ENCODE measurements at places on chromosomes 4 and X. TPM values are rescaled to one million over a fixed set of nuclear protein-coding genes. Genes with fewer than 3 reads are reported as not detected.

Gene ADH6
- 27.3 TPM for polyA plus RNA-seq

Gene NAP1L3
- polyA plus RNA-seq: 14.7 TPM

DNA sequence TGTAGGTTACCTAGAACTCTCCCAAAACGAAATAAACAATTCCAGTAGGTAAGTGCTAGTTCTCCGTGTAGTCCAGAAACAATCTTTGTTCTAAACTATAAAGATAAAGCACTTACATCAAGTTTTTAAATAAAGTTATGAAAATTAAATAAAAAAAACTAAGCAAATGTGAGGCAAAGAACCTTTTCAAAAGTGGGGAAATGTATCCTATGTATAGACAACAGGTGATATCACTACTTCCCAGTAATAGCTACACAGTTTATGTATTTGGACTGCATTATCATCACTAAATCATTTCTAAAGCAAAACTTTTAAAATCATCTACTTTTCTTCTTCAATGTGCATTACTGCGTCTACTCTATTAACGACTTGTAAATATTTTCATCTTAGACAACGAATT is 2.0 kb downstream of the YTHDC1 start:
- no peak for DNase-seq

- no peak for DNase-seq
Measured at GRCh38 chr4:31069151-31069550, 349.0 kb downstream of the PCDH7 start.

- DNase-seq: no peak
Measured at GRCh38 chr4:32133734-32134133, 1413.6 kb downstream of the PCDH7 start.

DNA sequence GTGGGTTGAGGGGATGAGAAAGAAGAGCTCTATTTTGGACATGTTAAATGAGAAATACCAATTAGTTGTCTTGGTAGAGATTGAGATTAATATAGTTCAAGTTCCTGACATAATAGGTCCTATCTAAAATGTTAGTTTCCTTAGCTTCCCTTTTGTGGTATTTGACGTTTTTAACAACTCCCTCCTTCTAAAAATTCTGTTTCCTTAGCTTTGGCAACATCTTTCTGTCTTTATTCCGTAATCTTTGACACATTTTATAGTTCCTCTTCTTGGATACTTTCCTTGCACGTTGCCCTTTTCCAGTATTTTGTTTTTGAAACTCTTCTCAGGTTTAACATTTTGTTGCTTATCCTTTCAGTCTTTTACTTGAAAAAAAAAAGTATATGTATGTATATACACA is 36.9 kb downstream of the LAMTOR3 start:
- no peak for DNase-seq

Gene TLR3
- 14.4 TPM for polyA plus RNA-seq

Gene NUP62CL
- 17.9 TPM for polyA plus RNA-seq

Gene SLC7A11
- 1.8 TPM for polyA plus RNA-seq

Gene GLUD2
- 6.1 TPM for polyA plus RNA-seq

DNA sequence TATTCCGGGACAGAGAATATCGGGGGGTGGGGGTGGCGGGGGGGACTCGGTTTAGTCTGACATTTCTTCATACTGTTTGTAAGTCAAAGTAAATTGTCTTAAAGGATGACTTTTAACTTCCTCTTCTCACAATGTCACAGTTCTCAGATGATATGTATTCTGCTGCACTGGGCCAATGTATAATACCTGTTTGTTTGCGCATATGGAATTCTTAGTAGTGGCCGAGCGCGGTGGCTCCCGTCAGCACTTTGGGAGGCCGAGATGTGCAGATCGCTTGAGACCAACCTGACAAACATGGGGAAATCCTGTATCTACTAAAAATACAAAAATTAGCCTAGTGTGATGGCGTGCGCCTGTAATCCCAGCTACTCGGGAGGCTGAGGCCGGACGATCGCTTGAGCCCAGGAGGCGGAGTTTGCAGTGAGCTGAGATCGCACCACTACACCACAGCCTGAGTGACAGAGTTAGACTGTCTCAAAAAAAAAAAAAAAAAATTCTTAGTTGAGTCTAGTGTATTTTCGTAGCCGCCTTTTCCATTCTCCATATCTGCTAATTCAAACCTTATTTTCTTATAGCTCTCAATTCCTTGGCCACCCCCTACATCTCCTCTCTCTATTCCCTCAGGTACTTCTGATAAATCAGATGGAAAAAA is 851 bp downstream of the POLR2B start:
- no peak for DNase-seq

DNA sequence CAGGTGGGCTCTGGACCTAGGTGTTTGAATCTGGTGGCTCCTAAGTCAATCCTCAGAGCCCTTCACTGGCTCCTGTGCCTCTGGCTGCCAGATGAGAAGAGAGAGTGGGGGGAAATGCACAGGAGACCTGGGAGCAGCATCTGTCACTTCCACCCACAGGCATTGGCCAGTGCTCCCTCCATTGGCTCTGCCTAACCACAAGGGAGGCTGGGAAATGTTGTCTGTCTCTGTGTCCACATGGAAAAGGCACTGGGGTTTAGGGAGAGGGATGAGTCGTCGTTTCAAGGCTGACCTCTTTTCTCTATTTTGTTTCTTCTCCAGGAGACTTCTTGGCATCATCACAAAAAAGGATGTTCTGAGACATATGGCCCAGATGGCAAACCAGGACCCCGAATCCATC is 76.4 kb downstream of the CLCN4 start:
- no peak for DNase-seq

DNA sequence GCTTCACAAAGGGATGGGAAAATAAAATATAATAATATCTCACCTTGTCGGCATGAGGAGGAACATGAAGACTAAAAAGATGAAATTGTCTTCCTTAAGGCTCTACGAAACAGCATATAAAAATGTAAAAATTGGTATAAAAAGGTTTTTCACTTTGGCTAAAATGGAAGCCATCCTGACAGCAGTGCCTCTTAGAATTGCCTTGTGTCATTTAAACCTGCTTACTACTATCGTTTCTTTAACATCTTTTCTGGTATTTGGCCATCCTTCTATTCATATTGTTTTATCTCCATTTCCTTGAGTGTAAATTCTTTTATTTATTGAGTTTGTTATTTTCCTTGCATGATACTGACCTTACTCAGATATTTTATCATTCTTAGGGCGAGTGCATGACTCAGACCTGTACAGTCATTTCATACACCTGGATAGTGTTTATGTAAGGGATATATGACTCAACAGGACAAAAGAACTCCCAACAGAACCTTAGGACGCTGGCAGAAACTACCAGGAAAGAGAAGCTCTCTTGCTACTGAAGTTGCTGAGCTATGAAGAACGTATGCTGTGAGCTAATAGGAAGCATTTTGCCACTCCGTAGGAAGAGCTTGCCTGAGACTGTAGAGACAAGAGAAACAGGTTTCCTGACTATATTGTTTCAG is 5.8 kb upstream of the CDKN2AIP start:
- no peak for DNase-seq

- no peak for DNase-seq
Measured at GRCh38 chr4:189826657-189827056, 114.0 kb upstream of the FRG1 start.

Gene ITM2A
- polyA plus RNA-seq: 92.4 TPM

GRCh38 chr4:164438321-164438720 is 315.6 kb upstream of the SMIM31 start:
- no peak for DNase-seq

DNA sequence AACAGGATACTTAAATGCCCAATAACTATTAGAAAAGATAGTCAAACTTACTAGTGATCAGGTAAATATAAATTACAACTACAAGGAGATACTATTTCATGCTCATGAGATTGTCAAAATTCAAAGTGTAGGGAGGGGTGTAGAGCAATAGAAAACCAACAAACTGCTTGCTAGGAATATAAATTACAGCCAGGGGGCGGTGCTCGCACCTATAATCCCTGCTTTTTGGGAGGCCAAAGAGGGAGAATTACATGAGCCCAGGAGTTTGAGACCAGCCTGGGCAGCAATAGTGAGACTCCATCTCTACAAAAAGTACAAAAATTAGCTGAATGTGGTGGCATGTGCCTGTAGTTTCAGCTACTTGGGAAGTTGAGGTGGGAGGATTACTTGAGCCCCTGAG is 556.5 kb upstream of the NR3C2 start:
- no peak for DNase-seq

- no peak for DNase-seq
Measured at GRCh38 chrX:40007131-40007755, 90.5 kb downstream of the BCOR start.

DNA sequence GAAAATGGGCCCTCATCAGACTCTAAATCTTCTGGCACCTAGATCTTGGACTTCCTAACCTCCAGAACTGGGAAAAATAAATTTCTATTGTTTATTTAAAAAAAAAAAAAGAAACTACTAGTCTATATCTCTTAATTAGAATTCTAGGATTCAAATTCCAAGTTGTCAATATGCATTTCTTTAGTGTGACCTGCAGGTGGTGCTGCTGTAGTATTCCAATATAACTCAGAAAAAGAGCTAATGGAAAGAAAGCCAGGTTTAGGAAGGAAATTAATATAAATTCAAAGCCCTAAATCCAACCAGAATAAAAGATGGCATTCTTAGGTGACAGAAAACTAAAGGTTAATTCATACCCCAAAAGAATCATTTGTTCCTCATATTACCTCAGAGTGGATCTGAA is 80.0 kb upstream of the NALF2 start:
- DNase-seq: no peak

All from renal pelvis (tissue), 12 donors.